ENCODE measurements at places on chromosomes 5 and 9. TPM values are rescaled to one million over a fixed set of nuclear protein-coding genes. Genes with fewer than 3 reads are reported as not detected.

DNA sequence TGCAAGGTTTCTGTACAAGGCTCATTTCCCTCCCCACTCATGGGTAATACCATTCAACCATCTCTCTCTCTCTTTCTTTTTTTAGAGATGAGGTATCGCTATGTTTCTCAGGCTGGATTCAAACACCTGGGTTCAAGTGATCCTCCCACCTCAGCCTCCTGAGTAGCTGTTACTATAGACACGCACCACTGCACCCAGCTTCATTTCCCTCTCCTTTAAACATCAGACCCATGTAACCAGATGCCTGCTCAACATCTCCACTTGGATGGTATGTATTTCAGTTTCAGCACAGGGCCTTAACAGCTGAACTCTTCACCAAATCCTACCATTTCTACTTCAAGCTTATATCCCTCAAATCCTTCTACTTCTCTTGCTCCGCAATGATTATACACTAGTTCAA, 117.4 kb downstream of the SSBP2 start:
- no peak for DNase-seq

DNA sequence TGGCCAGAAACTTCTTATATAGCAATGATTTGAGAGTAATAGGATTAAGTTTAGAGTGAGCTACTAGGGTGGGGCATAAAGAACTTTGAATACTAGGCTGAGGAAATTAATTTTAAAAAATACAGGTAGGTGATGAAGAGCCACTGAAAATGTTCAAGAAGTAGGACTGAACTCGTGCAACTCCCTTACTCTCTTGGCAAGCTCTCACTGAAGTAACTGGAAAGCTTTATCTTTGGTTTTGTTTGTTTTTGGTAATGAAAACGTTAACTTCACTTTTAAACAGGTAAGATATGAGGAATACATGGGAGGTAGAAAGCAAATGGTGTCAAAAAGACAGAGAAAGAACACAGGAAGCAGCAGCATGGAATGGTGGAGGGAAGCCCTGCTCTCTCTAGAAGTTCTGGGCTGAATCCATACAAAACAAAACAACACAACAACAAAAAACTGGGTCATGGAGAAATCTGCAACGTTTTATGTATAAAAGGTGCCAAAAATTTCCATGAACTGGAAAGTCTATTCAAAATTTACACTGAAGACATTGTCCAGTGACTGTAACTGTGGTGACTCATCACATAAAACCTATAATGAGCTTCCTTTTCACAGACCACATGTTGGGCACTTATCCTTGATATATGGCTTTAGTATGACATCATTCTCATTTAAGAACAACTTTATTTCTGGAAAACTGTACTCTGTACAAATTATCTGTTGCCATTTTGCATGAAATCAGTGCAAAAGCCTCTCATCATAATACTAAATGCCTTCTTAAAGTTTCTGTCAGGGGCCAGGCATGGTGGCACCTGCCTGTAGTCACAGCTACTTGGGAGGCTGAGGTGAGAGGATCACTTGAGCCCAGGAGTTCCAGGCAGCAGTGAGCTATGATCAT, 91.2 kb upstream of the CHD1 start:
- DNase-seq: no peak

DNA sequence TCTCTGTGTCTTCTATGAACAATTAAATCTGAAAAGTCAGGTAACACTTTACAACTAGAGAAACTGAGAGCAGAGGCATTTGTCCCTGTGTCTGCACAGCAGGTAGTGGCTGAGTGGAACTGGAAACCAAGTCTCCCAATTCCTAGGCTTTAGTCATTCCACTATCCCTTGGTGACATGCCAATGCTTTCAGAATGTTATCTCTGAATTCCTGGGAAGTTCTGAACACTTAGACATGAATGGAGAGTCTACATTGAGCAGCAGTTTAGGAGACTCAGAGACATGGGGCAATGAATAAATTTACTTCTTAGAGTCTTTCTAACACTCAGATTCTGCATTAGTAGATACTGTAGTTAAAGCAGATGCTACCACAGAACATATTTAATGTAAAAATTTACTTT, 94.8 kb upstream of the APC start:
- no peak for DNase-seq

DNA sequence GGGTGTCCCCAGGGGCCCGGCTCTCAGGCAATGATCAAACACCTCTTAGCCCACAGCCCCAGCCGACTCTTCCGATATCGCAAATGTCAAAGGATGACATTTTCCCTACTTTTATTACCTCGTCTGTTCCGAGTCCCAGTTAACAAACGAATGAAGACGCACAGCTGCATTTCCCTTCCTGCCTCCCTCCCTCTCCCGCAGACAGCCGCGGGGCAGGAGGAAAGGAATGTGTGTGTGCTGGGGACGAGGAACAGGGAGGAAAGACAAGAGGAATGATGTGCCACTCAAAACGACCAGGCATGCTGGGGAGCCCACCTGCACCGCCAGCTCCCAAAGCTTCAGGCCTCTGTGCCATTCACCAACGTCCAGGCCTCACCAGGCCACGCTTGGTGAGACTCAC, 125.9 kb upstream of the SARDH start:
- DNase-seq: no peak

DNA sequence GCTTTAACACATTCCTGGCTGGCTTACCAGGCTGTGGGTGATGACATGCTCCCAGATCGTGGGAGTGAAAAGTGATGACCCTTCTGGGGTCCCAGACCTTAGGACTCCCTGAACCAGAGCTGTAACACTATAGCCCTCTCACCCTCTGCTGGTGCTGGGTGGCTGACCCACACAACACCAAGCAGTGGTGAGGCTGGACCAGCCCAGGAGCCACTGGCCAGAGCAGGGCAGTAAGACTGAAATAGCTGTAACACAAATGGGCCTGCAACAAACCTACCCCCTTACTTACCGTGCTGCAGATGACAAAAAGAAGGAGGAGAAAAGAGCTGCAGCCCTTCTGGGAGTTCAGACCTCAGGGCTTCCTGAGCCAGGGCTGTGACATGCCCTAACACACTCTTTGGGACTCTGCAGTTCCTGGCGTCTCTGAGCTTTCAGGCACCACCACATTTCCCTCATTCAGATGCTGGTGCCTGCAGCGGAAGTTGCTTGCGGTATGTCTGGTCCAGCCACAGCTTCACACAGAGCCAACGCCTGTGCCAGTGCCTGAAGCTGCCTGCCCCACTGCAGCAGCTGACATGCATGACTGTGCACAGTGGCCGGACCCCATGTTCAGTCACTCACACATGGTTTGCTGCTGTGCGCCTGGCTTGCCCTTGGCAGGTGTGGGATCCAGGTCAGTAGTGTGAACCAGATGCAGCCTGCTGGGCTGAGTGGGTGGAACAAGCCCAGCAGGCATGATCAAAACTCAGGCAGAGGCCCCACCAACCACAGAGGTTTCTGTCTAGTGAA, 1247.4 kb downstream of the EFNA5 start:
- no peak for DNase-seq

NPR2 gene
- 8.6 TPM for total RNA-seq

GRCh38 chr5:62043289-62044280, 262.4 kb upstream of the KIF2A start:
- DNase-seq: no peak

DNA sequence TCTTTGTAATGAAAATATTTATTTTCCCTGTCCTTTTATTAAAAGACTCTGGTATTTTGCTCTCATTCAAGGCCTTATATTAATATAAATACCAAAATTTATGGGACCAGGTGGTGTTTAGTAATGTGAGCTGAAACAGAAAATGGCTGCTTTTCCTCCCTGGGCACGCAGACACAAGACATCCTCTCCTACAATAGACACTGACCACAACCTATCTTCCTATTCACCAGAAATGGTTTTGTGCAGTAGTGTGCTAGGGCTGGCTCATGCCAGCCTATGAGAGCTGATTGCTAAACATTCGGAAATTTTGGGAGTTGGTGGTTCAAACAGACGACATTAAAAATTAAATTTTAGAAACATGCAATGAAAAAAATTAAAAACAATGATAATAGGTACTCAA, 338.2 kb downstream of the BNC2 start:
- DNase-seq: no peak

DNA sequence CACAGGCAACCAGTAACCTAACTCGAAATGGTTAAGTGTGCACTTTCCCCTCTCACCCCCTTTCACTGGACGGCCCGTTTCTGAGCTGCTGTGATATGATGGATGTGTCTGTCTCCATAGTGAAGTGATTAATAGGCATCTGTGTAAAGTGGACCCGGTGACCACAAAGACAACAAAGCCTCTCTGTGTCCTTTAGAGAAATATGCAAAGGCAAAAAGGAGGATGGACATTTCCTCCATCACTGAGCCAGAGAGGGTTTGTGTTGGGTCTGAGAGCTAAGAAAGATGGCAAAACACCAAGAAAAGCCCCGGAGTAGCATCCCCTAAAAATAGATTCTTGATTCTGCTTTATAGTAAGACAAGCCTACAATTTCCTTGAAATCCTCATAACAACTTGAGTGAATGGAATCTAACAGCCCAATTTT, 120.6 kb downstream of the SEMA6A start:
- DNase-seq: no peak

- no peak for DNase-seq
Measured at GRCh38 chr9:117465706-117466105, 50.8 kb upstream of the ASTN2 start.

ST8SIA4 gene
- 56.9 TPM for total RNA-seq

GRCh38 chr5:89129941-89130340, 247.0 kb upstream of the MEF2C start:
- DNase-seq: no peak

ACSL6 gene
- 22.7 TPM for total RNA-seq

GRCh38 chr9:73531658-73532057, 380.0 kb downstream of the ANXA1 start:
- DNase-seq: no peak

GRCh38 chr9:31799953-31800609, 584.4 kb upstream of the ACO1 start:
- DNase-seq: no peak

DNA sequence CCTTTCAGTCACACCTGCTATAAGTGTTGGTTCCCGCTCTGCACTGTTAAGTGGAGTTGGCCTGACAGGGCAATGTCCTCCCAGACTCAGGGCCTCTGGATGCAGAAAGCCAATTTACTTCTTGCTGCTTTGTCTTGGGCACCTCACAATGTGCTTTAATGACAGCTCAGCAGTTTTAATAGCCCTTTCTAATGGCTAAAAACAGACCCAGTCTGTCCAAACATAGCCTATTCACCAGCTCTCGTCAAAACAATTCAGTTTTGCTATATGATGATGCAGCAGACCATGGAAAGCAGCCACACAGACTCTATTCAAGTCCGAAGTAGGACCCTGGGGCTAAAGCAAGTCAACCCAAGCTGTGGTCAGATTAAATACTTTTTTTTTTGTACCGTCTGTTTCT, 529.1 kb upstream of the SEMA6A start:
- DNase-seq: no peak

AFAP1L1 gene
- total RNA-seq: not detected

GRCh38 chr5:30103052-30103451, 1090.4 kb upstream of the CDH6 start:
- DNase-seq: no peak

POLR3G gene
- total RNA-seq: 15.1 TPM

C5orf58 gene
- total RNA-seq: not detected

- DNase-seq: no peak
Measured at GRCh38 chr5:146188358-146188757, 5.9 kb upstream of the LARS1 start.

GRCh38 chr5:142046191-142046590, 33.4 kb upstream of the GNPDA1 start:
- no peak for DNase-seq

- DNase-seq: no peak
Measured at GRCh38 chr5:110965773-110966581, 105.5 kb upstream of the TSLP start.

HSPB3 gene
- total RNA-seq: not detected

- DNase-seq: no peak
Measured at GRCh38 chr9:106718936-106719335, 144.0 kb upstream of the ZNF462 start.

GRCh38 chr9:124835026-124835557, 18.2 kb upstream of the WDR38 start:
- DNase-seq: no peak

DNA sequence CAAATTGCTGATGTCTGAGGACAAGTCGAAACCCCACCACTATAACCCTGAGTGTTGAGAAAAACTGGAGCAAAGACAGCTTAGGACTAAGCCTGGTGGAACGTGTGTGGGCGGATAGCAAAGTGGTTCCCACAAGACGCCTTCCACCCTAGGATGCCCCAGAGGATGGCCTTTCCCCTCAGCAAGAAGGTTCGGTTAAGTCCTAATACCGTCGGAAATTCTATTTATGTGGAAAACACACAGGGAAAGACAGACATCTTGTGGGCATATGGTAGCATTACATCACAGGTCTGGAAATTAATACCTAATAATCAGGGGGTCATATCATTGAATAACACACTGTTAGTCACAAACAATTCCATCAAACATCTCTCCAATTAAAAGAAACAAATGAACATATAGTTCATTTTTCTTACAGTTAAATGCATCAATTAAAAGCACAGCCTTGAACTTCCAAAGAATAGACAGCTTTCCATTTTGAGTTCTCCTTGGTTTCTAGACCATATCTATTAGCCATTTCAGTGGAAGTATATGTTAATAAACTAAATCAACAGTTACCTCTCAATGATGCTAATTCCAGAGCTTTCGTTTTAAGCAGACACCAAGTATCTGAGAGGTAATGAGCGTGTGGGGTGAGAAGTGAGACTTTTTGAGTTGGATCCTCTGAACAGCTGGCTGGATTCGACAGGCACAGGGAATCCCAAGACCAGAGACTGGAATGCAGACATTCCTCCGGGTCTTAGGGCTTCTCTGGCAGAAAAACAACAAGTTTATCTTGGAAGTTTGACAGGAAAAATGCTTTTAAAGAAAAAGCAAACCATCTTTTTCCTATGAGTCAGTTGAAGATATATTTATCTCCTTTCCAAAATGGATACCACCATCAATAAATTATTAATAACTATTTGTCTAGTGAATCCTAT, 2.9 kb upstream of the ICE1 start:
- no peak for DNase-seq

DNA sequence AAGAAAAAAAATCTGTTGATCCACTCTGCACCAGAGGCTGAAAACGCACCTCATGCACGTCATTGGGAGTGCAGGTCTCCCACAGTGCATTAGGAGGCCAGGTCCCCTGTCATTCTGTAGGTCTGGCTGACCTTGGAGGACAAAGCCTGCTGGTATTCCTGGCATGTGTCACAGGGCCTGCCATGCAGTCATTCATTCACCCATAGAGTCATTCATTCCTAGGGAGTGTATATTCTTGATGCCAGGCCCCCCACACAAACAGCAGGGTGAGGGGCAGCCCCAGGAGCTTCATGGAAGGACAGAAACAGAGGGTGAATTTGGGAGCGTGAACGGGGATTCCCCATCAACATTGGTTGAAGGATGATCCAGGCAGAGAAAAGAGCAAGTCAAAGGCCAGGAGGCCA, 2.2 kb downstream of the GBGT1 start:
- peak; percentile 22 for DNase-seq

DOK3 gene
- 4.2 TPM for total RNA-seq
